Foreskin fibroblast (primary cell): ENCODE measurements at places on chromosomes 12 and 14.

DNA sequence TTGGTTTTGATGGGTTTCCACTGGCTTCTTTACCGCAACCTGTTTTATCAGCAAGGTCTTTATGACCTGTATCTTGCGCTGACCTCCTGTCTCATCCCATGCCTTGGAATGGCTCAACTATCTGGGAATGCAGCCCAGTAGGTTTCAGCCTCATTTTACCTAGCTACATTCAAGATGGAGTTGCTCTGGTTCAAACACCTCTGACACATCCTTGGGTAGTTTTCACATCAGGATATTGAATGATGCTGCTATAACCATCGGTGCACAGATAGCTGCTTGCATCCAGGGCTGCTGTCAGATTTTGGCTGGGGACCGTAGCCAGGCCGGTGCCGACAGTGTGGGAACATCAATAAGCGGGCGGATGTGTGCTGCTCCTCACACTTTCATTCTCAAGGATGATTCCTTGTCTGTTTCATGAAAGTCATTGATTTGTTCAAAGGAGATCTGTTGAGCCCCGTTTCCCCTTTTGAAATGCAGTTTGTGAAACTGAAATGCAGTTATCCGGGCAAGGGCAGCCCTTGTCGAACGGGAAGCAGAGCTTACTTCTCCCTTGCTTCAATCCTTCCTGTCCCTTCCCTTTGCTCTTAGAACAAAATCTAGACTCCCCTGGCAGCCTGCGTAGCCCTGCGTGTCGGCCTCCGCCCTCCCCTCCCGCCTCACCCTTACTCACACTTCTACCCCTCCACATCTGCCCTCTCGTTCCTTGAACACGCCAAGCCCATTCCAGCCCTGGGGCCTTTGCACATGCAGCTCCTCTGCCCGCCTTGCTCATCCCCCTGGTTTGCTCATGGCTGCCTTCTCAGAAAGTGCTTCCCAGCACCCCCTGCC, 49.2 kb upstream of the NCOR2 start:
- no peak for DNase-seq

DNA sequence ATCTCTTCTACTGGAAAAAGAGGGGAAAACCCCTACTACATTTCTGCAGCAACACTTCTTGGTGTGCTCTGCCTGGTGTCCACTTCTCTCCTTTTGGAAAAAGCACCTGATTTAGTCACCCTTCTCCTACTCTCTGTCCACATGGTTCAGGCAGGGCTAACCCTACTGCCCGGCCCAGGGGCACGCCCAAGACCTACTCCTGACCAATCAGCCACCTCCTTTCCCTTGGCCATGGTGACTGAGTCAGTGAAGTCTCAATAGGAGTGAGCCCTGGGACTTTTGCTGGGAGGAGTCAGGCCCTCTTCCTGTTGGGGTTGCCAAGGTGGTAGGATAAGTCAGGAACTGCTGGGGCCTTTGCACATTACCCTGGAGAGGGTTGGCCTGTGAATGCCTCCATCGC, 52.5 kb upstream of the MYL2 start:
- no peak for DNase-seq

DNA sequence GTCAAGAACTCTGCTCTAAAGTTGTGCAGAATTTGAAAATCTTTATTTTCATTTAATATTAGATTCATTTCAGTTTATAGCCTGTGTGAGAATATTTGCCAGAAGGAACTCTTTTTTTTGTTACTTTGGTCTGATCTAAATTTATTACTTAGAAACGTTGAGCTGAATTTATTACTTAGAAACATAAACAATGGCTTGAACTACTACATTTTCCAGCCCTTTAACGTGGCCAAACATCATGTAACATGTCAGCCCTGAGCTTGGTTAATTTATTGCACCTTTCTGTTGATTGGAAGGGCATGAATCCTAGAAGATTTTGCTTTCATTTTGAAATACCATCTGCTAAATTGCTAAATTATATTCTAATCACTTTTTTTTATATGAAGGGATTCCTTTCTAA, 241.4 kb downstream of the TMEM117 start:
- no peak for DNase-seq

DNA sequence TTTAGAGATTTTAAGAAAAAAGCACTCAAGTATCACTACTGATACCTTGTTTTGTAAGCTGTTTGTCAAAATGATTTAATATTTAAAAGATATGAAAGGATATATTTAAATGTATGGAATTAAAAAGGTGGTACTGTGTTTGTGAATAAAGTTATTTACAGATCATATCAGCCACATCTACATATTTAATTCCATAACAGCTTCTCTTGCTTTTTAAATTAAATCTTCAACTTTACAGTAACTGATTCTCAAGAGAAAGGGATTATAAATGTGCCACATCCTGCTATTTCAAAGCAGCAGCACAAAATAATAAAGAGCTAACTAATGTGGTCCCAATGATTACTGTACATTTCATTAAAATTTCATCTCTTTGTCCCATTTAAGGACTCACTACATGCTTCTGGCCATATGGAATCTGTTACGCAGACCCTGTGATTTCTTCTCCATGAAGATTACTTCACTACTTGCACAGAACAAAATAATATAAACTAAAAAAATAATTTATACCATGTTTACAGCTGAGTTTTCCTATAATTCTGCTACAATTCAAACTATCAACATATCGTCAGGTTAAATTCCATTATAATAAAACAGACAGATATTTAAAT, 117.8 kb downstream of the MED13L start:
- peak; percentile 45 for DNase-seq

DNA sequence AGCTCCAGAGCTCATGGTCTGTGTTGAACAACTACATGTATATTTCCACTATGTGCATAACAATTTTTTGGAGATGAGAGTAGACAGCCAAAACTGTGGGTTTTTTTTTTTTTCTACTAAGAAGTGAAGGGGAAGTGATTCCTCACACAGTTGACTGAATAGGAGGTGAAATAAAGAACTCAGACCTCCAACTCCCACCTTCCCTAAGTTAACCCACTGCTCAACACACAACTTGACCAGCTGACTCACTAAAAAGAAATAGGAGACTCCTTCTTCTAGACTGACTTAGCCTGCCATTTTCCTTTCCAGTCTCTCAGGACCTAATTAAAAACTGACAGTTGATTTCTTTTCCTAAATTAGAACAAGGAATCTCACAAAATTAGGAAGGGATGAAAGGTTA, 1.7 kb downstream of the M6PR start:
- DNase-seq: no peak

GRCh38 chr14:59919570-59920377, at the start of gene LRRC9:
Gene LRRC9 (plus strand): TSS chr14:59920144.
- no peak for DNase-seq

DNA sequence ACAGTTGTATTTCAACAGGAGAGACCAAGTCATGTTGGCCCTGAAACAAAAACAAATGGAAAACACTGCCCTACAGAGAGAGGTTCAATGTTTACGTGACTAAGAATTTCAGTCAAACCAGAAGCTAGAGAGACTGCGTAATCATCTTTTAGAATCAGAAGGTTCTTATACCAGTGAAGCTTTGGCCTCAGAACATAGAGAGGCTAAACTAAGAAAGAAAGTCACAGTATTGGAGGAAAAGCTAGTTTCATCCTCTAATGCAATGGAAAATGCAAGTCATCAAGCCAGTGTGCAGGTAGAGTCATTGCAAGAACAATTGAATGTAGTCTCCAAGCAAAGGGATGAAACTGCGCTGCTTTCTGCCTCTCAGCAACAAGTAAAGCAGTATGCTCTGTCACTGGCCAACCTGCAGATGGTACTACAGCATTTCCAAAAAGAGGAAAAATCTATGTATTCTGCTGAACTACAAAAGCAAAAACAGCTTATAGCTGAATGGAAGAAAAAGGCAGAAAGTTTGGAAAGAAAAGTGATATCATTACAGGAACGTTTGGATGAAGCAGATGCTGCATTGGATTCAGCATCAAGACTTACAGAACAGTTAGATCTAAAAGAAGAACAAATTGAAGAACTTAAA, 32.5 kb upstream of the NUAK1 start:
- DNase-seq: no peak

DNA sequence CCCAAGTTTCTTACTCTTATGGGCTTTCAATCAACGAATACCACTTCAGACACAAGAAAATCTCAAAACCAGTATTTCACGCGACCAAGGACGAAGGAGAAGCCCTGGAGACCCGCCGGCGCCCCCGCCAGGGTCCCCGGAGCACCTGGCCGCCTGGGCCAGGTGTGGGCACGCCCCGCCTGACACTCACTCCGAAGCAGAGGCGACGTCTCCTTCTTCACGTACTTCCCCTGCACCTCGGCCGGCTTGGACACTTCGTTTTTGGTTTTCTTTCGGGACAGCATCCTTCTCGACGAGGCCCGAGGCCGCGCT, 466 bp downstream of the SAV1 start:
- no peak for DNase-seq

- DNase-seq: no peak
Observed at GRCh38 chr12:9702255-9702654, 30.6 kb downstream of the CLECL1 start.

- no peak for DNase-seq
Observed at GRCh38 chr14:92985521-92985920, 62.6 kb downstream of the CHGA start.

- DNase-seq: no peak
Observed at GRCh38 chr14:53841109-53842099, 115.2 kb downstream of the BMP4 start.

GRCh38 chr12:80187660-80188090, 88.3 kb downstream of the OTOGL start:
- DNase-seq: peak; percentile 69

GRCh38 chr14:31030469-31030868, 4.3 kb upstream of the STRN3 start:
- DNase-seq: no peak

- DNase-seq: peak; percentile 39
Observed at GRCh38 chr12:91722072-91722471, 423.6 kb downstream of the BTG1 start.

DNA sequence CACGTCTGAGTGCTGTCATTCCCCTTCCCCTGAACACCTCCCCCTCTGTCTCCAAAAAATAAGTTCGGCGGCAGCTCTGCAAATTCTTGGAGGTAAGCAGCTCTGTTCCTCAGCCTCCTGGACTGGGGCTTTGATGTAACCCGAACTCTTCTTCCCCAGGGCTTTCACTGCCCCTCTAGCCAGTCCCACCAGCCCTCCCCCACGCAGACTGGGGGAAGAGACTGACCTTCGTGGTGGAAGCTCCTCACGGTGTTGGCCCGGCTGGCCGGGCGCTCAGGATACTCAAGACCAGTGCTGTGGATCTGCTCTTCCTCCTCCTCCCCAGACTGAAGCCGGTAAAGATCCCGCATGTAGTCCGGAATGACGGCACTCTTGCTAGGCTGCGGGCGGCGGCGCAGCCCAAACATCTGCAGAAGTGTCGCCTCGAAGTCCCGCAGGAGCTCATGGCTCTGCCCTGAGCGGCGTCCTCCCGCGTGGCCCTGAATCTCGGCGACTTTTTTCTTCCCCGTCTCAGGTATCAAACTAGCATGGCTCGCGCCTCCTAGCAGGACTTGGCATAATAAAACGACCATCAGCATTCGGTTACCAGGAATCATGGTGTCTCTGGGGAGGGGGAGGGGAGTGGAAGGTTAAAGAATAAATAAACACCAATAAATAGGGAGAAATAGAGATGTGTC, 4.9 kb downstream of the BMP4 start:
- DNase-seq: no peak

GRCh38 chr12:51441583-51441982, 17.0 kb downstream of the SLC4A8 start:
- DNase-seq: peak; percentile 86

DNA sequence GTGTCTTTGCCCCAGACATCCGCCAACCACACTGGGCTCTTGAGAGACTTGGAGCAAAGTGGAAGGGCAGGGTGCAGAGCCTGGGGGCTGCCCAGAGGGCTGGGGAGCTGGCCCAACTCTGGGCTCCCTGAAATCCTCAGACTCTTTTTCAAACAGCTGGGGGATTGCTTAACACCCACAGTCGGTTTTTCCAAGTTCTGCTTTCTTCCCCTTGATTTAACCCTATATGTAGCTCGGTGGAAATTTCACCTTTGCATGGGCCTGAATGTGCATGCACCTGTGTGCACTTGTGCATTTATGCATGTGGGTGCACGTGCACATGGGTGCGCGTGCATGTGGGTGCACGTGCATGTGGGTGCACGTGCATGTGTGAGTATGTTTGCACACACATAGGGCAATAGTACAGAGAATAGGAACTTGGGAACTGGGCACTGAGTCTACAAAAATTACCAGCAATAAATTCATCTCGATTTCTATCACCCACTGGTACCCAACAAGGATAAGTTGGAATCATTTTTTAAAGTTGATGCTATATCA, 52.3 kb upstream of the RFLNA start:
- no peak for DNase-seq

DNA sequence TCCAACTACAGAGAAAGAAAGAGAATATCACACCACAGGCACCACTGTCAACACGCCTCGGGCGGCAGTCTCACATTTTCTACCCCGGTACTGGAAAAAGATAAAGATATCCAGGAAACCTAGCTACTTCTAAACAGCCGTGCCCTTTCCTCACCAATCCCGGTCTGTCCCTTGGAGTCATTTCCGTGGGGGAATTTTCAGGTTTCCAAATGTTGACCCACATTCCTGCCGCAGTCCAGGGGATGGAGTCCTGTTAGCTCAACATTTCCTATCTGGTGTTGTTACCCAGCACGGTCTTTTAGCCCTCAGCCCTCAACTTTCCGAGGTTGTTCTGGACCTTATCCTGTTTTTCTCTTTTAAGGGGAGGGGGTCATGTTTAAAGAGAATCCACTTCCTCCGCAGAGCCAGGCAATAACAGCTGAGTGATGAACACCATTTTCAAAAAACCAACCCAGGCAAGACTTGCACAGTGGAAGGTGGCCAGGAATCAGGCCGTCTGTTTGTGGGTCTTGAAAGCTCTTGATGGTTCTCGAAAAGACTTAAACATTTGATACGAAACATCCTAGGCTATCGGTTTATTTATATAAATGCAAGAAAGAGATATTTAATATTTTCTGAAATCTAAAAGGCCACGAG, 4.6 kb downstream of the SSH1 start:
- no peak for DNase-seq

GRCh38 chr14:65173973-65174693, 71.8 kb upstream of the MAX start:
- DNase-seq: no peak

DNA sequence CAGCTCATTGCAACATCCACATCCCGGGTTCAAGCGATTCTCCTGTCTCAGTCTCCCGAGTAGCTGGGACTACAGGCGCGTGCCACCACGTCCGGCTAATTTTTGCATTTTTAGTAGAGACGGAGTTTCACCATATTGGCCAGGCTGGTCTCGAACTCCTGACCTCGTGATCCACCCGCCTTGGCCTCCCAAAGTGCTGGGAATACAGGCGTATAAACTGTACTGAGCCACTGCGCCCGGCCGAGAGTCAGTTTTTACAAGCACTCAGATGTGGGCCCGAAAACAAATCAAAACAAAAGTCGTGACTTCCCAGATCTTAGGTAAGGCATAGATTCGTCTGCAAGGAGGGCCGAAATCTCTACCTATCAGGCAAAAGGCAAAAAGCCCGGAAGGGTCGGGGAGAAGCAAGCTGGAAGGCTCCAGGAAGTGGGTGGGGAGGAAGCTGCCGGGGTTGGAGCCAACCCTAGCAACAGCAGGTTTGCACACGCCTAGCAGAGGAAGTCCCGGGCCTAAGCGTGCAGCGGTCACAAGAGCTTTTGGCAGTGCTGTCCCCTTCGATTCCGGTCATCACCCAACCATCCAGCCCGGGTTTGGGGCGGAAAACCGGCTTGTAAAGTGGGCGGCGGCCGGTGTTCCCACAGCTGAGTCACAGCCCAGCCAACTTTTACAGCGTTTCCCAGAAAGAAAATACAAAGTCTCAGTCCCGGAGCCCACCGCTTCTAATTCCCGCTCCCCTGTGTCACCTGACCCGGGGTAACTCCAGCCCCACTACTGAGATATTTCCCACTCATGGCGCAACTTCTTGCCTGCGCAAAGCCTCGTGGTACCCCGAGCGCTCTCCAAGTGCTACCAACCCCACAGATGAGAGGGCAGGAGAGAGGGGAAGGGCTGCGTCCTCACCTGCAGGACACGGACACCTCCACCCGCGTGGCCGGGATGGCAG, 583 bp downstream of the CPNE8 start:
- DNase-seq: peak; percentile 39
